T1000 (cell line): ENCODE measurements at places on chromosomes 1 and 21.

- DNase-seq, result no peak
Measured at GRCh38 chr1:7550261-7550865, 220.7 kb upstream of the VAMP3 start.

- DNase-seq, result peak; percentile 30
Measured at GRCh38 chr21:28142697-28143096, 850.0 kb downstream of the LTN1 start.

DNA sequence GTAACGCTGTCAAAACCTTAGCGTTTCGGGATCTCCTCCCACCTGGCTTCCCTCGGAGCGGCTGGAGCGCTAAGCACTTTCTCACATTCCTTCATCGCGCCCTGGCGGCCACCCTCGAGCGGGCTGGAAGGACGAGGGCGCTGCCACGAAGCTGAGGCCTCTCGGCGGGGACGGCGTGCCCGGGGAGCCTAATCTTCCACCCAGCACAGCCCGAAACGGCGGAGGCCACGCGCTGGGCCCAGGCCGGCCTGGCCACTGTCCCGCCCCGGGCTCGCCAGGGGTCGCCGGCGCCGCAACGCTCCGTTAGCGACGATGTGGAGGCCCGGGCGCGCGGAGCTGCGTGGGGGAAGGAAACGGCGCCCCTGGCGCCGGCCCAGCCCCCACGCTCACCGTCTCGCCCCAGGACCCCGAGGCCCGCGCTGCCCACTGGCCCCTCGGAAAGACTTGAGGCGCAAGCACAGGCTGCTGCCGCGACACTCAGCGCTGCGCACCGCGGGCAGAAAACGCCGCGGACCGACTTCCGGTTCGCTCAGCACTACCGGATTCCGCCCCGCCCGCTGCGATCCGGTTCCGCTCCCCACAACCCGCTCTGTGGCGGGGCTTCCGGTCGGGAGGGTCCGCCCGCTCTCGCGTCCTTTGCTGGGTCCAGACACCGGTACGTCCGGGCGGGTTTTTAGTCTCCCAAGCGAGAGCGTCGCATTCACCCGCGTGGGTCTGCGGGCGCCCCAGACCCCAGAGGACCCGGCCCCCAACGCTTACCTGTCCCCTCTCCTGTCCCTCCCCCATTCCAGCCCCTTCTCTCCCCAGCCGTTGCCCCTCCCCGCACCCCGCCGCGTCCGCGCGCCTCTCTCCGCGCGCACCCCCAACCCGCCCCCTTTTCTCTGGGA, at the start of gene YBEY:
YBEY (plus strand) TSS at position 582 of the 887 bp plus-strand sequence. CDS start 572 bp downstream, outside the sequence.
- DNase-seq, result peak; percentile 43

GRCh38 chr1:58968360-58968952, 184.6 kb upstream of the JUN start:
- DNase-seq, result no peak

GRCh38 chr1:95699149-95699953, 465.3 kb downstream of the RWDD3 start:
- no peak for DNase-seq

GRCh38 chr1:6614019-6614928, 743 bp downstream of the PHF13 start:
- no peak for DNase-seq

- no peak for DNase-seq
Measured at GRCh38 chr1:7098641-7099040, 313.4 kb downstream of the CAMTA1 start.

DNA sequence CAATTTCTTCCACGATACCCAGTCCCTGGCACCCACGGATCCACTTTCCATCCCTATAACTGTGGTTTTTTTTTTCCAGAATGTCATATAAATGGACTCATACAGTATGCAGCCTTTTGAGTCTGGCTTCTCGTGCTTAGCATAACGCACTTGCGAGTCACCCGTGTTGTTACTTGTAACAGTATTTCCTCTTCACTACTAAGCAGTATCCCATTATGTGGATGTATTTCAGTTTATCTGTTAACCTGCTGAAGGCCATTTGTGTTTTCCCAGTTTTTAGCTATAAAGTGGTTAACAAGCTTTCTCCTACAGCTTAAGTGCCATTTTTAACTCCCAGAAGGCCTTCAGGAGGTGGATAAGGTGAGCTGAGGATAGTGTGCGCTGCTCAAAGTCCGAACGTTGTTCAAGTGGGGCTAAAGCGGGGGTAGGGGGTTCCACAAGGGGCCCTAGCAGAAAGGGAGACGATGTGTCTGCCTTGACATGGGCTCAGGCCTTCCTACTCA, 829 bp downstream of the ADAR start:
- no peak for DNase-seq

GRCh38 chr1:56399795-56400194, 179.6 kb downstream of the PLPP3 start:
- no peak for DNase-seq

DNA sequence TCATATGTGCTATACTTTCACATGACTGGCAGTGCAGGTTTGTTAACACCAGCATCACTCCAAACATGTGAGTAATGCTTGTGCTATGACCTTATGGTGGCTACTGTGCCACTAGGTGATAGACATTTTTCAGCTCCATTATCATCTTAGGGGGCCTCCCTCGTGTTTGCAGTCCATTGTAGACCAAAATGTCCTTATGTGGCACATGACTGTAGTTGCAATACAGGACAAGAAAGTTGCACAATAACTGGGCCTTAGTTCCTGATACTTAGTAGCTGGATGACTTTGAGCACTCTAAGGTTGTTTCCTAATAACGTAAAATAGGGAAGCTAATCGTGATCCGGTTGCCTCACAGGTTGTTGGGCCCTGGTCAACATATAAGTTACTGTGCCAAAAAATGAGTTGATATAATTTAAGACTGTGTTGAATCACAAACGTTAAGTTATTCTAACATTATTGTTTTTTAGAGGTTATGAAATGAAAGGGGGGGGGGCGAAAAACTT, 511 bp upstream of the SNX27 start:
- no peak for DNase-seq

DNA sequence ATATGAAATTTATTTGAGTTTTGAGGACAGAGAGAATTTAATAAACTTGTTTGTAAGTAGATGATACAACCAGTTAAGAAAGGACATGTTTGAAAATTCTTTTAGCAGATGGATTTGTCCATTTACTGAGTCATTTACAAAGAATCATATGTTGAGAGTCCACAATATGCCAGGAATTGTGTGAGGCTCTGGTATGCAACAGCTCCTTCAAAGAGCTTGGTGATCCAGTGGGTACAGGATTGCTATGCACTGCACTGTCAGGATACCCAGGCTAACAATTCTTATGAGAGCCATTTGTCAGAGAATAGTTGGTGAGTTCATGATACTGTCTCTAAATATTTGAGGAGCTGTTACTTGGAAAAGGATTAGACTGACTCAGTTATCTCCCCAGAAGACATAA, 11.0 kb downstream of the DNM3 start:
- no peak for DNase-seq

GRCh38 chr1:235841938-235842545, 24.7 kb downstream of the LYST start:
- DNase-seq, result no peak

- no peak for DNase-seq
Measured at GRCh38 chr1:210024996-210025395, 87.0 kb downstream of the SYT14 start.

- no peak for DNase-seq
Measured at GRCh38 chr1:107451715-107452114, 310.9 kb downstream of the NTNG1 start.

DNA sequence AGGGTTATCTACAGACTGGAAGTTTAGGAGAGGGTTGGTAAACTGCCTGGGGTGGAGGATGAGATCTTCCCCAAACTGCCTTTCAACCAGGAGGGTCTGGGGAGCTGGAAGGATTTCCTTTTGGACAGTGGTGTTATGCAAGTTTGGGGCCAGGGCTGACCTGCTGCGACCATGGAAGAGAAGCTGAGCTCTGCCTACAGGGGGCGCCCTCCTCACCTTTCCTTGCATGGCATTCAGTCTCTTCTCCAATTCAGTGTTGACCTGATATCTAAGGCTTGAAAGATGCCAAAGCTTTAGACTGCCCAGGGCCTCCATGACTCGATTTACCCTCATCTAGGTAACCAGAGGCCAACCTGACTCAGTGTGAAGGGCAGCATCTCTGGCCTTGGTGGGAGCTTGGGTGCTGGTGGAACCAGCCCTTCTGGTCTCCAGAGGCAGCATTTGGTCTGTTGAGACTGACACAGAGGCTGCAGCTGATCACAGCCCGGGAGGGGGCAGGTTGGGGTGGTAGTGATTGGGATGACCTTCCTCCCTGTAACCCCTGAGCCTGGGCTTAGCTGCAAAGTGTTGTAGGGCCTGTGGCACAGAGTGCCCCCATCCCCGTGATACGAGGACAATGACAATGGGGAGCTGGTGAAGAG, 170.0 kb downstream of the GRIK3 start:
- DNase-seq, result no peak

- DNase-seq, result peak; percentile 54
Measured at GRCh38 chr1:19866758-19867157, 15.4 kb upstream of the OTUD3 start.

DNA sequence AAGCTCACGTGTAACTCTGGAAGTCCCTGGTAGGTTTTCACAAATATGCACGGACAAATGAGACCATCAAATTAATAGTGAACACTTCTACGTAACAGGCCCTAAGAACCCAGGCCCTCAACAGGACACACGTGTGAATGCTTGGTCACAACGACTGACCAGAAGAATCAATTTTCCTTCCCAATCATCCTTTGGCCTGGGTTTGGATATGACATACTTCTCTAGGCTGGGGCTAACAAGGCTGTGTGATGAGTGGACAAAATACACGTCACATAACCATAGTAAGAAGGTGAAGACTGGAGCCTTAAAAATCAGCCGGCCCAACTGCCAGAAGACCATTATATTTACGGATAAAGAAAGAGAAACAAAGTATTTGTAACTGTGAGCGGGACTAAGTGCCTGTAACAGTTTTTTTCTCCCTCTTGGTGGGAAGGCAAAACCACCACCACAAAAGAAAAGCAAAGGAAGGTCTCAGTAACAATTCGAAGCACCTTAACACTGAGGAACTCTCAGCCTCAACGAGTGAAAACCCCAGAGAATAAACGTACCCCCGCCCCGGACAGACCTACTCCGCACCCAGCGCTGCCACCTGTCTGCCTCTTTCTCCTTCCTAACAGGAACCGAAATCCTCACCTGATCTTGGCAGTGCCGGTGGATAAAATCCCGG, 450 bp downstream of the SDE2 start:
- no peak for DNase-seq

DNA sequence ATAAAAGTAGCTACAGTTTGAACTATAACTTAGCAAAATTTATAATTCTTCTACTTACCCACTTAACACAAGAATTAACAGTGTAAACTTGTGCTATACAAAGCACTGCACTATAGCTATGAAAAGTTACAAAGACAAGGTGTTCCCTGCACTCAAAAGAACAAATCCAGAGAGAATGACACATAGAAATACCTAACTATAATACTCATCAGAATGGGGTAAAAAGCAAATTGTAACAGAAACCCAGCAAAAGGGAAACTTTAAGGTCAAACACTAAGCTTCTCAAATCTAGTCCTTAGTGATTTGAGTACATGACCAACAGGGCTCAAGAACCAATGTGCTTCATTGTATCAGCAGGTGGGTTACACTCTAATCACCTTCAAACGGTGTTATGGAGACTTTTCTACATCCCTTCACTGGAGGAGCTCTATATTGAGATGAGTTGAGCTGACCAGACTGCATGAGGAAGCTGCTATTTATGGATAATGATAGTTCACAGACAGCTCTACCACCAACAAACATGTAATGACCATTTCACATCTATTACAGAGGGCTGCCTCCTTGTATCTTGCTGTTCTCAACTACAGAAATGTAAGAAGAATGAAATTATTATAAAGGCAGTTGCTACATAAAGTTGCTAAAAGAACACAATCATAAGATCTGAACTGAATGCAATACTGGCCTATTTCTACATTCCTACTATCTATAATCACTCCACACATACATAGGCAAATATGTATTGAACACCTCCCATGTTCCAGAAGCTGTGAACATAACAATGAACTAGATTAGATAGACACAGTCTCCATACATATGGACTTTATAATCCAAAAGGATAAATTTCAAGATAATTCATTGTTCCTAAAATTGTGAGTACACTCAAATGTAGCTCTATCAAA, 47.6 kb downstream of the PIK3R3 start:
- DNase-seq, result no peak

GRCh38 chr1:241817956-241818612, 29.9 kb upstream of the EXO1 start:
- DNase-seq, result no peak

GRCh38 chr1:65247419-65248359, 61.7 kb upstream of the DNAJC6 start:
- peak; percentile 78 for DNase-seq

GRCh38 chr1:93651695-93652094, 29.9 kb downstream of the BCAR3 start:
- no peak for DNase-seq
